ENCODE measurements at places on chromosomes 3 and 15.

- DNase-seq = peak; percentile 76
Observed at GRCh38 chr15:90046911-90047392, 45.8 kb downstream of the ZNF710 start.

DNA sequence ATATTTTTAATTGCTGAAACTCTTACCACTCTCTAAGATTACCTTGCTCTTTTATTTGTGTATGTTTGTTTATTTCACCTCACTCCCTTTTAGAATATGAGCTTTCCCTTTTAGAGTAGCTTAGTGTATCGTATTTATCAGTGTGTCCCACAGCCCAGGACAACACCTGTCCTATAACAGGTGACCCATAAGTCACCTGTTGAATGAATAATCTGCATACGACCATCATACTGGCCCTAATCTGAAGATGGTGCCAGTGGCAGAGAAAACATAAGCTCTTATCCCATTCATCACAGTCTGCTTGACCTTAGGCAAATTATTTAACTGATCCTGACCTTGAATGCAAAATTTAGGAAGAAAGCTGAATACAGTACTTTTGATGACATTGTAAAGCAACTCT is 254.6 kb upstream of the NR2F2 start:
- no peak for DNase-seq

DNA sequence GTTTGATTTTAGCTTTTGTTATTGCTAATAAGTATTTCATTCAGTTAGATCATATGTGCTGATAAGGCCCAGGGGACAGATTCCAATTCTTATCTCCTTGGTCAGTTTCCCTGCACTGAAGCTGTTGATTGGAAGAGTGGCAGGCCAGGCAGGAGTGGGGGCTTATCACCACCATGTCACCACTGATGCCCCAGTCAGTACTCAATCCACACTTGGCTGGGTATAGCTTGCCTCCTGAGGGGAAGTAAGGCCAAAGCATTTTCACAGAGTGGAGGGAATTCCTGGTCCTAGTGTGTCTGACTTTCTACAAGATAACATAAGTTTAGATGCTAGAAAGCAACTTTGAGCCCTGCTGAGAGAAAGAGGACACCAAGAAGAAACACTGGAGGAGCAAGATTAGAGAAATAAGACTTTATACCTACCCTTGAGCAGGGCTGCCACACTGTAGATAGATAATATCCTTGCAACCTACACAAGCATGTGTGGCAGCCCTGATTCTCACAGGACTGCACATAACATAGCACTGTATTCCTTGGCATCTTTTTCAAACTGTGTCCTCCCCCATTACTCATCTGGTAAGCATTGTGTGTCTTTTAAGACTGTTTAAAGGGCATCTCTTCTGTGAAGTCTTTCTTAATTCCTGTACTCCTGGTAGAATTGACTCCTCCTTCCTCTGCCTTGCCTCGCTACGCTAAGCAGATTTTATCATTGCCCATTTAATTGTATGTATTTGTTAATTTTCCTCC is 24.3 kb downstream of the OXNAD1 start:
- no peak for DNase-seq

- DNase-seq = no peak
Observed at GRCh38 chr3:88195951-88196434, 46.2 kb downstream of the C3orf38 start.

DNA sequence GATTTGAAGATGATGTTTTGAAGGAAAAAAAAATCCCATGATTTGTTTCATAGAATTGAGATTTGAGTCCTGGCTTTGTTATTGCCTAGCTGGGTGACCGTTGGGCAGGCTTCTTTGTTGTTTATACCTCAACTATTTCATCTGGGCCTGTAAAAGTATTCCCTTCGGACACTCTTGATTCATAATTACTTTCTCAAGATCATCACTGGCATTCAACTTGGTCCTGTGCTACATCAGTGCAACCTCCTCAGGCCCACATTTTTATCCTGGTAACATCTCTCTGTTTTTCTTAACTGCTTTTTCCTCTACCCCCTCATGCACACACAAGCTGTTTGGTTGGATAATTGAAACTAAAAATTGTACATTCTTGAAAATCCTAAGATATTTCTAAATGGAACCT is 67.5 kb upstream of the P3H2 start:
- no peak for DNase-seq

DNA sequence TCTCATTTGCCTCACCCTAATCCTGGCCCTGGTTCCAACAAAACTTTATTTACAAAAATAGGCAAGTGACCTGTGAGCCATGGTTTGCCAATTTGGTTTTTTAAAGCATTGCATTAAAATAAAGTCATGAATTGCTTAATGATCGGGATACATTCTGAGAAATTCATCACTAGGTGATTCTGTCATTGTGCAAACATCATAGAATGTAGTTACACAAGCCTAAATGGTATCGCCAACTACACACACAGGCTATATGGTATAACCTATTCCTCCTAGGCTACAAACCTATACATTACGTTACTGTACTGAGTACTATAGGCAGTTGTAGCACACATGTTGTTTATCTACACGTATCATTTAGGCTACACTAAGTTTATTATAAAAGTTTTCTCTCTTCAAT is 45.9 kb upstream of the SSR3 start:
- DNase-seq = no peak

GRCh38 chr15:77753281-77753873 is 120.7 kb upstream of the LINGO1 start:
- DNase-seq = no peak

DNA sequence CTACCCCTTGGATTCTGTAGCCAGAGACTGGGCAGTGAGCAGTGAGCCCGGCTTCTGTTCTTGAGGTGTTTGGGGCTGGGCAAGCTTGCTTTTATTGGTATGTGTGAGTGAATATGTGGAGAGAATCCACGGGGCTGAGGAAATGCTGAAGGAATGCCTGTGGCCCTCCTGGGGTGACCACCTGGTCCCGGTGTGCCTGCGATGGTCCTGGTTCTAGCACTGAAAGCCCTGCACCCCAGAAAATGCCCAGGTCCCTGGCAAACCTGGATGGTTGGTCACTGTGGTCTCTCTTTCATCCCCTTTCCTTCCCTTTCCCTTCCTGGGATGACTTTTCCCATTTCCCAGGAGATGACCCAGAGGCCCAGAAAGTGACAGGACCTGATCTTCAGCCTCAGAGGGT is 4.2 kb downstream of the ZBTB47 start:
- no peak for DNase-seq

DNA sequence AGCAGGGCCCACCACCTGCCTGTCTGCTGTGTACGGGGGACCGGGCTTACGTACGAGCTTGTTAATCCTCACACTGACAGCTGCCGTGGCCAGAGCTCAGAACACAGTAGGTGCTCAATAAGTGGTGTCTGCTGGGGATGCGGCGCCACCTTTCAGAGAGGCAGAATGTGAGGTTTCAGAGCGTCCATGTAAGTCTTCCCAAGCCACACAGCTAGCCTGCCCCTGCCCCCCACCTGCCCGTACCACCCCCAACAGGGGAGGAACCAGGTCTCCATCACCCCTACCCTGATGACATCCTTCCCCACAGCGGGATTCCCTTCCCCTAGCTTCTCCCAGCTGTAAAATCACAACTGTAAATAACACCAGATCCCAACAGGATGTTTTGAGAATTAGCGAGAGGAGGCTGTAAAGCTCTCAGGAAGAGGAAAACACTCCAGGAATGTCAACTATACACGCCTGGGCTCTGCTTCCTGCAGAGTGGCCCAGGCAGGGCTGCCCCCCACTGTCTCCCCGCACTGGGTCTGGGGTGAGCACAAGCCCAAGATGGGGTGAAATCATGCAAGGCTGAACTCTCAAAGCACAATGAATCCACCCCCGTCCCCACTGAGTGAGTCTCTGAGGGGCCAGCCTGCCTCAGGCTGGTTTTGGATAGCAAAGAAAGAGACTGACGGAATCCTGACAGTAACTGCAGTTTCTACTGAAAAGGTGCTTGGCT is 250.1 kb upstream of the LYSMD4 start:
- no peak for DNase-seq

GRCh38 chr3:13846716-13847570 is 32.9 kb downstream of the WNT7A start:
- no peak for DNase-seq

DNA sequence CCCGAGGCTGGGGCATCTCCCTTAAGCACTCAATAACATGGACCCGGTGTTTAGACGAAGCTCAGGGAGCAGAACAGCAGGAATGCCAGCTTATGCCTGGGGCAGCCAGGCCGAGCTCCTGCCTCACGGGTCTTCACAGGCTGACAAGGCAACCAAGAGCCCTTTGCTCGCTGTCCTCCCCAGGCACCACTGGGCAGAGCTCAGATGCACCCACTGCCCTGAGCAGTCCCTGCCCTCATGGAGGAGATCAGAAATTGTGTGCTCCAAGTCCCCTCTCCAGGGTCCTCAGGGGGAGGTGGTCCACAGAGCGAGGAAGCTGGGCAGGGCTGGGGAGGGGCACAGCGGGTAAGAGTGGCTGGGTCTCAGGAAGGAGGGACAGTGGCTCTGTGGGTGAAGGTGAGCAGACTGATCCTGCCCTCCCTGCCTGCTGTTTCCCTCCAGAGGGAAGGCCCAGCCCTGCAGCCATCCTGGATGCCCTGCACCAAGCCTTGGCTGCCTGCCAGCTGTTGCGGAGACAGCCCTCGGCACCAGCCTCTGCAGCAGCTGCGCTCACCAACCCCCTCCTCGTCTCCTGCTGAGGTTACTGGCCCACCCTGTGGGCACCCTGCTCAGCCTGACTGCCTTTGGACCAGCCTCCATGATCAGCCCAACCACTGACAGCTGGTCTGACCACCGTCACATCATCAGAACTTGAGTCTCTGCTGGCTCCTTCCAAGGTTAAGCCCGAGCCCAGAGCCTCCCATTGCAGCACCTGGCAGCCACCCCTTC is 21.1 kb upstream of the GP9 start:
- peak; percentile 50 for DNase-seq

DNA sequence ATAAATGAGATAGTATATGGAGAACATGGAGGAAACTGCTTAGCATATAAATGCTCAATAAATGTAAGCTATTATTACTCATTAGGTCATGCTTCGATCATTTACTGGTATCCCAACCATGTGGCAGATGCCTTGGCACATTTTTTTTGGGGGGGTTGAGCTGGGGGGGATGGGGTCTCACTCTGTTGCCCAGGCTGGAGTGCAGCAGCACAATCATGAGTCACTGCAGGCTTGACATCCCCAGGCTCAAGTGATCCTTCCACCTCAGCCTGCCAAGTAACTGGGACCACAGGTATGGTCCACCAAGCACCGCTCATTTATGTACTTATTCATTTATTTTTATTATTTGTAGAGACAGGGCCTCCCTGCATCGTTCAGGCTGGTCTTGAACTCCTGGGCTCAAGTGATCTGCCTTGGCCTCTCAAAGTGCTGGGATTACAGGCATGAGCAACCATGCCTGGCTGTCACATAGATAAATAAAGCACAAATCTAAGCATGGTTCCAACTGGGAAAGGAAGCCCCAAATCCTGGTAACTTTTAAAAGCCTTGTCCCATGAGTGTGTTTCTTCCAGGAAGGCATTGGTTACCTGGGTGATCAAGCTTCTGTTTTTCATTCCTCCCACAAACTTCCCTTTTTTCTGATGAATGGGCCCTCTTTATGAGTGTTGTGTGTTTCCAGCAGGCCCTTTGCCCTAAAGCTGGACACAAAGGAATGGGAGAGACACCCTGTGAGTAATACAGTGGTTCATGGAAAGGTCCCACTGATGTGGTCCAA is 147.4 kb upstream of the UMPS start:
- no peak for DNase-seq

GRCh38 chr15:96343113-96344059 is 12.9 kb downstream of the NR2F2 start:
- no peak for DNase-seq

DNA sequence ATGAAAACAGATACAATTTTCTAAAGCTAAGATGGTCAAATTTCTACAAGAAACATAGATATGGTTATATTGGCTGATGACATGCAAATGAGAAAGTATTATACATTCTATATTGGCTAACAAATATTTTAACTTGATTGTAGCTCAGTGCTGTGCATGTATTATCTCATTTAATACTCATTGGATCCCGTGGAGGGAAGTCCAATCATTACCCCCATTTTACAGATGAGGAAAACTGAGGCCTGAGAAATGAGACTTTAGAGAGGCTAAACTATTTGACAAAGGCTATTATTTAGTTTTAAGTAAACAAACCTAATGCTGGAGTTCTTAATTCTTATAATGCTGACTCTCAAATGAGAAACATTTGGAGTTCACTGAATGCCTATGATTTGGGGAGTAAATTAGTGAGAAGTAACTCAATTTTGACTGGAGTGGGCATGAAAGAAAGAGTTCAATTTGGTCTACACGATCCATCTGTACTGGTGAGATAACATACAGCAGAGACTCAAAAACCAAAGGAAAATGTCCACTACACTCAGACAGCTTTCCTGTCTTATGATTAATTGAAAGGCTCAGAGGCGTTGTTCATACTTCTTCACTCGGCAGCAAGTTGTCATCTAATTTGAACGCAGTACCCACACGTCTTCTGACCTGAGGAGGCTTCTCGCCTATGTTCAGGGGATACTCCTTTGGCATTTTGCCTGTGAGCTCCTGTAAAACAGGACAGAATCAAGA is 72.2 kb upstream of the LMOD3 start:
- no peak for DNase-seq

GRCh38 chr3:60708191-60708975 is 542.9 kb downstream of the FHIT start:
- DNase-seq = no peak

Measured in DMS79 (cell line).